Activated CD4-positive, alpha-beta T cell treated with anti-CD3 and anti-CD28 coated beads, Interleukin-2, amount 10 ng/mL, durations not matched to agents 7 days and 5 days (primary cell): ENCODE measurements at places on chromosomes 2 and 18.
A peak's percentile ranks its signal among the peaks of the same experiment; 100 is the strongest.

DNA sequence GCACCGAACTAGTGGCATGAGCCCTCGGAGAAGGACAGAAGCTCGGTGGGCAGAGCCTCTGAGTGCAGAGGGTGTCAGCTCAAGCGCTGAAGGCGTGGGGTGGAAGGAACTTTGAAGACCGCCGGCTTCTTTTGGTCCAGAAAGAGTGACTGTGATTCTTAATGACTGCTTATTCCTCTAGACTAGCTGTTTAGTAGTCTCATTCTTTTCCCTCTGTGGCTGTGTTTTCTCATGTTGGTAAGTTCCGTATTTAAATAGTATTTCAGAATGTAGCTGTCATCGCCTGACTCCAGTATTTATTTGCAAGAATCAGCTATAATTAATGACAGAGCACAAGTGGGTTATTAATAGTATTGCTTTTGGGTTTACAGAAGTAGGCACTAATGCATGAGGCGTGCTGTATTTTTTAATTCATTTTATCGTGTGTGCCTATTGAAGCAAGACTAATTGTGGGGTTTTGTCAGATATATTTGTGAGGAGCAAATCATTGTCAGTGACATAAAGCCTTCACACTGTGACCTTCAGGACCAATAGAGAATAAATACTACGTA, 80.8 kb upstream of the NFATC1 start:
- no peak for DNase-seq

DNA sequence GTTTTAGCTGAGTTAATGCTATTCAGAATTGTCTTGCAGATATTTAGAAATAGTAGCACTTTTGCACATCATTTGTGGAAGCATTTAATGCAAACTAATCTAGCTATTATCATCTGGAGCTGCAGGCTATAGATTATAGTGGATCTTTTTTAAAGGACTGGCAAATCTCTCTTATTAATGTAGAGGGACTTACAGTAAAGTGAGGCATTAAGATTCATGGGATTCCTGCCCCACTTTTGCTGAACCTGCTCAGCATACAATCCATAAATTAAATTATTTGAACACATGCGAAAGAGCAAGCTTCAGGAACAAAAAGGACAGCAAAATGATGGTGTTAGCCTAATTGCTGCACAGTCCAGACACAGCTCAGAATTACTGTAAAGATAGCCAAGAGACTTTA, 477.7 kb downstream of the DCDC2C start:
- no peak for DNase-seq

DNA sequence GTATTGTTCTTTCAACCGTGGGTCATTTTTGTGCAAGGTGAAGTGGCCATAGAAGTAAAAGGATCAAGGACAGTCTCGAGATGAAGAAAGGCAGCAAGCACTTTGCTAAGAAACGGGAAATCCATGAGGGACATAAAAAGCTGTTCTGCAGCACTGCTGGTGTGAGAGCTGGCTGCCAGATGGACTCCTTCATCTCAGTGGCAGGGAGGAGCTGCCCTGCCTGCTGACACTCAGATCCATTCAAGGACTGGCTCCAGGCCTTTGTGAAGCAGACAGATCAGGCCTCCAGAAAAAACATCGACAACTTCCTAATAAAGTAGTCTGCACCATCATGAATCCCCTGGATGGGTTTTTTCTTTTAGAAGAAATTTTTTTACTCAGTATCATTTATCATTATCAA, 29.5 kb downstream of the RMC1 start:
- DNase-seq: no peak

DNA sequence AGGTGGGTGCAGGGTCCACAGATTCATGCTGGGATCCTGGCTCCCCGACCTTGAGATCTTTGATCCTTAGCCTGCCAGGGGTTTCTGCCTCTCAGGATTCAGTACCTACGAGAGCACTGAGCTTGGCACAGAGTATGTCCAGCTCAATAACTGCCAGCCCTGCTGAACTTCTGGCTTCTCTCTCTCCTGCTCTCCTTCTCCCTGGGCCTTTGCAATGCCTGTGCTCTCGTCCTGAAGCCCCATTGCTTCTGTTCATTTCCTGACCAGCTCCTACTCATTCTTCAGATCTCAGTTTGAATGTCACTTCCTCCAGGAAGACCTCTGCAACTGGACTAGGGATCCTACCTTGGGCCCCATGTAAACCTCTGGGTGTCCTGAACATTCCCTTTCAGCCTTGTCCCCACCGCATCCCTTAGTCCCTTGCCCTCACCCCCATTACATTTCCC, 113.8 kb upstream of the HAAO start:
- no peak for DNase-seq

DNA sequence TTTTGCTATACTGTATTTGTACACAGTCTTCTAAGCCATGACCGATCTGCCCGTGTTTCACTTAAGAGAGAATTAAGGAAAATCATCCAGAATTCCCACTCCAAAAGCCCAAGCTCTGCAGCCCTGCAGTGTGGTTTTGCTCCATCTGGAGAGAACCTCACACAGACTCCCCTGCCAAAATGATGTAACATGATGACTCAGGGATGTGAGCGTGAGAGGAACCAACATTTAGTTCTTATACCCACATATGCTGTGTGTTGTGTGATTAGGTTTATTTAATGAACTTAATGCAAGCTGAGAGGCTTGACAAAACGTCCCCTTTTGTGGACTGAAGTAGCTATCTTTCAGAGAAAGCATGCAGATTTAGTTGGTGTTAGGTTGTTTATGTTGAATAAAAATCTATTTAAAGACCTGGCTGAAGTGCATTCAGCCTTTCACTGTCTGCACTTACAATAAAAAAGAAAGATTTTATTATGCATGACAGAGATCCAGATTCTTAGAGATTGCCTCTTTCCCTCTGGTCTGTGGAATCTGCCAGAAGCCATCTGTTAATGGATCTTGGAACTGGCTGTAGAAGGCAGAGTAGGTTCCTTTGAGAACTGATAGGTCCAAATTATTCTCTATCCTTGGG, 6.3 kb downstream of the RAB12 start:
- no peak for DNase-seq

GRCh38 chr2:62343636-62344337, 147.9 kb downstream of the B3GNT2 start:
- no peak for DNase-seq

DNA sequence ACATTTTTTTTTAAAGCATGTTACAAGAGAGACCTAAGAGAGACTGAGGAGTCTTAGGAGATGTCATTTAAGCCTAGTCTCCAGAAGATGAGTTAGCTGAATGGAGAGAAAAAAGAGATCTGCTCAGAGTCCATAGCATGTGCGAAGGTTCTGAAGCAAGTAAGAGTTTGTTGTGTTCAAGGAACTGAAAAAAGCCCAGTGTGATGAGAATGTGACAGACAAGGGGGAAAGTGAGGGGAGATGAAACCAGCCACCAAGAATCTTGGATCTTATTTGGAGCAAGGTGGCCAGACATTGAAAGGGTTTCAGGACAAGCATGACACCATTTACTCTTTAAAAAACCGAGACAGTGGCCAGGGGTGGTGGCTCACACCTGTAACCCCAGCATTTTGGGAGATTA, 5.2 kb upstream of the MOB1A start:
- DNase-seq: no peak

- DNase-seq: no peak
These were observed 47.5 kb upstream of the PXDN start for GRCh38 chr2:1791685-1792435.

GRCh38 chr2:134459706-134460406, 206.0 kb downstream of the MGAT5 start:
- DNase-seq: no peak

GRCh38 chr2:137689549-137689948, 274.7 kb upstream of the HNMT start:
- DNase-seq: no peak

GRCh38 chr2:168416555-168416954, 39.5 kb upstream of the CERS6 start:
- no peak for DNase-seq

GRCh38 chr18:52596748-52597435, 256.9 kb downstream of the DCC start:
- no peak for DNase-seq

- DNase-seq: no peak
These were observed 102.0 kb downstream of the RIT2 start for GRCh38 chr18:43013486-43013885.

- no peak for DNase-seq
These were observed 82.8 kb upstream of the DSEL start for GRCh38 chr18:67599277-67599676.

DNA sequence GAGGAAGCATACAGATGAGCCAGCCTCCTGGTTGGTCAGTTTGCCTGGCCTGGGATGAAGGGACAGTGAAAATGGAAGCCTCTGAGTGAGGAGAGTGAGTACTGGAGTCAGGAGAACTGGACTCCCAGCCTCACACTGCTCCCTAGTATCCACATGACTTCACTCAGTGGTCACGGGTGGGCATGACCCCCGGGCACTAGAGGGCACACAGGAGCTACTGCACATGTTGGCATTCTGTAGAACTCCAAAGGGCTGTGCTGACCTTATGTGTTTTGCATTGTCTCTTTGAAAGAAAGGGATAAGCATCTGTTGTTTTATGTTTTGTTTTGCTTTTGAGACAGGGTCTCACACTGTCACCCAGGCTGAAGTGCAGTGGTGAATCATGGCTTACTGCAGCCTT, 23.7 kb downstream of the NCAPH start:
- peak; percentile 49 for DNase-seq

DNA sequence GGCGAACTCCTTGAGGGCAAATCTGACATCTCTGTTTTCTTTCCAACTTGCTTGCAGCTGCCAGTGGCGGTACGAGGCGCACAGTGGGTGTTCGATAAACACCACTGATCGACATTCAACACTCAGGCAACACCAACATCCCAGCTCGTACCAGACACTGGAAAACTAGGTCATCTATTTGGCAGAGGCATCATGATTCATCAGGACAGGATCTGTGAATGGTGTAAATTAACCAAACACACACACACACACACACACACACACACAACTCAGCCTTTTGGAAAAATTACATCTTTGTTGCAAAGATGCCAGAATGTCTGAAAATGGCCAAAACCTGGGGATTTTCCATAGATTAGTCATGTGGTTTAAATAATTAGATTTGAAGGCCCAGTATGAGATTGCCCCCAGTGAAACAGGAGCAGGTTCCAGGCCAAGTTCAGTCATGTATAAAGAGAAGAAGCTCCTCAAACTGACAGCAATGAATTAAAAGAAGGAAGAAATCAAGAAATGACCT, 150.5 kb upstream of the NCKAP5 start:
- no peak for DNase-seq

GRCh38 chr2:227805578-227805977, 8.1 kb upstream of the CCL20 start:
- no peak for DNase-seq

DNA sequence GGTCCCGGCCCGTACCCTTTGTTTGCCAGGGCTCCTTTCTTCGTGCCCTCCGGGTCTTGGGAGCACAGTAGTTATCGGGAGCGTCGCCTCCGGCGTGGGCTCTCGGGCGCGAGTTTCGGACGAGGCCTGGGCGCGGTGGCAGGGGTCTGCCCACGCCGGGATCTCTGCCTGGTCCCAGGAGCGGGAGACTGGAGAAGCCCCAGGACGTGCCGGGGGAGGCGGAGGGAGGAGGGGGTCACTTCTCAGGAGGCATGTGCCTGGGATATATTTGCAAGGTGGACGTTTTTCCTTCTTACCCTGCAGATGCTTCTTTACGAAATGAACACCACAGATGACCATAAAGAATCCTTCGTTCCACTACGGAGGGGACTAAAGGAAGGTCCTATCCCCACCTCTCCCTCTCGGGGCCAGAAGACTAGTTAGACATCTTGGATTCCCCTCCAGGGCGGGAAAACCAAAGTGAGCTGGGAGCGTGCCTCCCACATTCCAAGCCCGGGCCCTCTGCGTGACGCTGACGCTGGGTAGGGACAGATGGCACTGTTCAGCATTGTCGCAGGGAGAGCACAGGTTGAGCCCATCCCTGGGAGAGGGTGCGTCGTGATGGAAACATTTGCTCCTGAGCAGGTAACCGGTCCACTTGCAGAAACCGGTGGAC, 483 bp upstream of the FHL2 start:
- no peak for DNase-seq

- DNase-seq: no peak
These were observed 69.4 kb upstream of the MYT1L start for GRCh38 chr2:2400286-2401038.

DNA sequence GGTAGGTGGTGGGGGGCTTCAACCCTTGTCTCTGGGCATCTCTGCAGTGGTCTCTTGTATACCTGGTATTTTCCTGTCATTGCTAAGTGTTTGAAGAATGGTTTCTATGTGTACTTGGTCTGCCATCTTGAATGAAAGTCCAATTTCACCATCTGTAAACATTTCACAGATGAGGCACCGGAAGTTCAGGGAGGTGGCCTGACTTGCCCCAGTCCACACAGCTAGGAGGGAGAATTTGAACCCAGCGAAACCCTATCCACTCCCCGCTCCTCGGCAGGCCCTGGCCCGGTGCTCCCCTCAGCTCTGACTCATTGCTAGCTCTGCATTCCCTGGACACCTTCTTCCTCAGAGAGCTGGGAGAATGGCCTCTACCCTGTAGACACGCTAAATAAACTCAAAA, 30.5 kb downstream of the ZAP70 start:
- no peak for DNase-seq

DNA sequence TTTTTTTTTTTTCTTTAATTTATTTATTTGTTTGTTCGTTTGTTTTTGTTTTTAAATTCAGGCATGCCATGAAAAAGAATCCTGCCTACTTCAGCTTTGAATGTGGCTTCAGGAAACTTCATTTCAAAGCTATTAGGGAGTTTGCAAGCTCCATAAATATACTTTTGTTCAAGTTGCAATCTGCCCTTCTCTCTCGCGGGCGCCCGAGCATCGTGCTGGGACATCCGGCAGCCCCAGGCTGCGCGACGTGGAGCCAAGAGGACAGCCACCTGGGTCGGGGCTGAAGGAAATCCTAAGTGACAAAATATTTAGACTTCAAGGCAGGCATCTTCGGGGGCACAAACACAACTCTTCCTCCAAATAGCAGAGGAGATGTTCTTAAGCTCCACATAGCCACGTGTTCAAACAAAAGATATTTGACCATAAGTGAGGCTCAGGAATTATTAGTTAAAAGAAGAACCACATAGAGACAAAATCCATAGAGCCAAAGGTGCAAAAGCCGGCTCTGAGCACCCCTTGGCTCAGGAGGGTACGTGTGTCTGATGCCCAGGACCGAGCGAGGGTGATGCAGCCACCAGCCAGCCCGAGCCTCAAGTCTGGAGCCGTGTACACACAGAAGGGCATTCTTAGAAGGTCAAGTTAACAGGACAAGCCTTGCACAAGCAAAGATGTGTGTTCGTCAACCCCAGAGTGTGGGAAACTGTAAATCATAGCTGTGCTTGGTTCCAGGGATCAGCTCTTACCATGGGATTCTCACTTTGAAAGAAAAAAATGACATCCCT, 256.5 kb upstream of the SALL3 start:
- no peak for DNase-seq
